ENCODE measurements at places on chromosomes 3 and 15.

DNA sequence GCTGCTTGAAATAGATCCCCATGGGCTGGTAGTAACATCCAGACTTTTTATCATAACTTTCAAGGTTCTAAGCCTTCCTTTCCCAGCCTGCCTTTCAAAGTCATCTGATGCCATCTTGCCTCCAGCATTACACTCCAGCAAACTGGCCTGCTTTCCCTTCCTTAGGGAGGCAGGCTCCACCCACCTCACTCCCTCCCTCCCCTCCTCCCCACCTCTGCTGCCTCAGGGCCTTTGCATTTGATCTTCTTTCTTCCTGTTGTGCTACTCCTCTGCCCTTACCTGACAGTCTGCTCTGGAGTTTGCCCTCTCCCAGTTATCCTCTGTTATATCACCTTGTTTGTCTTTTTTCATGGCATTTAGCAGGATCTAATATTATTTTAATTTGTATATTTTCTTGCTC lies 319.5 kb downstream of the KCNH8 start:
- DNase-seq, result no peak

GRCh38 chr3:65888980-65889706 lies 149.6 kb downstream of the MAGI1 start:
- DNase-seq, result no peak

DNA sequence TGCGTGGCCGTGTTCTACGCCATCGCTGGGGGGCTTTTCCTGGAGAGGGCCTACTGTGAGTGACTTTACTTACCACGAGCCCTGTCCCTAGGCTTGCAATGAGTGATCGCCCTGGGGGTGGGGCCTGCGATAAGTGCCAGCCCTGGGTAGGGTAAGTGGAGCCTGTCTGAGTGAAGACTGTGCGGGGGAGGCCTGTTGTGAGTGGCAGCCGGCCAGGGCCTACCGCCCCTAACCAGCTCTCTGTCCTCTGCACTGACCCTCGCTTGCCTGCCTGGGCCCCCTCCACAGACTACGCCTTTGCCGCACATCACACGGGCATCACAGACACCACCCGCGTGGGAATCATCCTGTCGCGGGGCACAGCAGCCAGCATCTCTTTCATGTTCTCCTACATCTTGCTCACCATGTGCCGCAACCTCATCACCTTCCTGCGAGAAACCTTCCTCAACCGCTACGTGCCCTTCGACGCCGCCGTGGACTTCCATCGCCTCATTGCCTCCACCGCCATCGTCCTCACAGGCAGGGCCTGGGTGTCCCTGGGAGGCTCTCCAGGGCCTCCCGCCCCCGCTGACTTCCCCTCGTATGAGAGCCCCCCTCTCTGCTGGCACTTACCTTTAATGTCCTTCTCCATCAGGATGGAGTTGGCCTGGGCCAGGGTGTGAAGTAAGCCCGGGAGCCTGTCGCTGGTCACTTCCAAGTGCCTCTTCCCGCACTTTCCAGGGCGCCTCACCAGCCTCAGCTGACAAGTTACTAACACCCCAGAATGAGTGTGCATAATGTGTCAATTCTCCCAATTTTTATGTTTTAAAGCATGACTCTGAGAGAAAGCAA lies 22.4 kb downstream of the DUOX1 start:
- DNase-seq, result no peak

DNA sequence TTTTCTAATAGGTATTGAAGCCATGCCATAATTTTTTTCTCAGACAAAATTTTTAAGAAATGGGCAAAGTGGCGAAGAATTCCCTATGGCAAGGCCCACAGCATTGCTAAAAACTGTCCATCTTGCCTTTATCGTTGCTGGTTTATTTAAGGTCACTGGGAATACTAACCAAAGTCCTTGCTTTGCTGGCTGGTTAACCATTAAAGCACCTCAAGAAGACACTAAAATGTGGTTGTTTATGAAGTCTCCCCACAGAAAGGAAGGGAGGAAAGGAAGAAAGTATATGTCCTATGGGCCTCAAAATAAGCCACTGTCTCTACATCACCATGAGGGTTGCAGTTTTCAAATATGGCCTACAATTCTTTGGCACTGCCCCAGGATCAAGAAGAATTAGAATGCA lies 13.2 kb downstream of the SH3BP5 start:
- DNase-seq, result no peak

DNA sequence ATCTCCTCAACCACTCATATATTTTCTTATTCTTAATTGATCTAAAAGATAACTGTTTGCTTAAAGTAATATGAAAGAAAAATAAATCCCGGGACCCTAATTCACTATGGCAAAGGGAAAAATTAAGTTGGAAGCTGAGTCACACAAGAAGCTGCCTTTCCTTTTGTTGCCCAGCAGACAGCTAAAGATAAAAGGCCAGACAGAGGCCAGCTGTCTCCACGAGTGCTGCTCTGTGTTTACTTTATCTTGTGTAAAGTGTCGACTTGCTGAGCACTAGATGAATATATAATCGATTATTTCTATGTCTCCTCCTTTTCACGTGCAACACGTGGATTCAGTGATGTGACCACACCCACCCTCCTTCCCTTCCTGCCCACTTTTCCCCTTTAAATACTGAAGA lies 52.8 kb upstream of the NSMCE3 start:
- no peak for DNase-seq

DNA sequence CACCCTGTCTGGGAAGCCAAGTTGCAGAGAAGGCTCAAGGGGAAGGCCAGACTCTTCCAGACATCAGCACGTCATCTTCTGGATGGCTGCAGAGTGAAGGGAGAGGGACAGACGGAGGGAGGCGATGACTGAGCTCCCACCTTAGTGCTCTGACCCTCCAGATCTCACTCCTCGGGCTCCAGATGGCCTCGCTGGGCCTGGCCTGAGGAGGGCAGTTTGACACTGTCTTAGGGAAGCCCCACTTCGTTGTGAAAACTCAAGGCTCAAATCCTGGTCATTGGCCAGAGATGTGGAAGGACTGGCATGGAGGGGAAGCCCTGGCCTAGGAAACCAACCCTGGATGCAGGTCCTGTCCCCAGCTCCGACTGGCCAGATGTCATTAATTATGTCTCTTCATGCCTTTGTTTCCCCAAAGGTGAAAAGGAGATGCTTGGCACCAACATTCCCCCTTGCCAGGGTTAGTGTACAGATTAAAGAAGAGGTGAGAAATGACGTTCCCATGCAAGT lies 70.4 kb downstream of the ADCY5 start:
- no peak for DNase-seq

DNA sequence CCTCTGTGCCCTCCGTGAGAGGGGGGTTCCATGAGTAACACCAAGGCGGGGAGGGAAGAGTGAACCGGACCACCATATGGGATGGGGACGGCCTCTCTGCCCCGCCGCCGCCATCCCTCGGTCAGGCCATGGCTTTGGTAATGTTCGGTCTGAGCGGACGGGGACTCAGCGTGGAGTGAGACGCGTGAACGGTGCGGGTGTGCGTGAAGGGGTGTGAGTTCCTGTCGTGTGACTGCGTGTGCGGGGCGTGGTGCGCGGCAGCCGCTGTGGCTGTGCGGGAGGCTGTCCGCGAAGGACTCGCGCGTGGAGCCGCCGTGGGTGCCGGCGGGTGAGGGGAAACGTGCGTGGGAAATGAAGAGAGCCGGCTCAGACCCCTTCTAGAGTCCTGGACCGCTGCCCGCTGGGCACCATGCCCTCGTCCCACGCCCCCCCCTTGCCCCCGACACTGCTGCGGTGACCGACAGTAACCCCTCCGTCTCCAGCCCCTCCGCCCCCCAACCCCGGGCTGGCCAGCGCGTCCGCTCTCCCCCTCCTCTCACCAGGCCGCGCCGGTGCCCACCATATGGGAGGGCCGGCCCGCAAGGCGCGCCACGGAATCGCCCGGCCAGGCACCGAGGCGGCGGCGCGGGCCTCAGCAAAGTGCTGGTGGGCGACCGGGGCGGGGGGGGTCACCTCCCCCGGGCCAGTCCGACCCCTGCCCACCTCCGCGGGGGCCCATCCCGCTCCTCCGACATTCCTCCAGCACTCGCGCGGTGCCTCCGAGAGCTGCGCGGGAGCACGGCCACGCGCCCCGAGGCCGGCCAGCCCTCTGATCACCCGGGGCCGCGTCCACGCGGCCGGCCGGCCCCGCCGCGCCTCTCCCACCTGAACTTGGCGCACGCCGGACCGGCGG lies 589 bp downstream of the KLF15 start:
- DNase-seq, result no peak

- DNase-seq, result no peak
Measured at GRCh38 chr15:68578980-68579935, at the start of gene CORO2B. TSS of gene CORO2B (plus strand) at chr15:68578993. CDS start at chr15:68579263, 270 bp downstream.

- no peak for DNase-seq
Measured at GRCh38 chr3:149077628-149078027, 8.7 kb downstream of the HLTF start.

GRCh38 chr15:63156086-63156710 lies 1.1 kb downstream of the RPS27L start:
- DNase-seq, result peak; percentile 46

- peak; percentile 87 for DNase-seq
Measured at GRCh38 chr3:46100812-46101211, 73.5 kb upstream of the XCR1 start.

- DNase-seq, result no peak
Measured at GRCh38 chr3:27289769-27290413, 79.3 kb downstream of the NEK10 start.

GRCh38 chr15:78679089-78679511 lies 38.1 kb upstream of the CHRNB4 start:
- DNase-seq, result no peak

- peak; percentile 70 for DNase-seq
Measured at GRCh38 chr3:73508330-73508954, 116.3 kb downstream of the PDZRN3 start.

- DNase-seq, result peak; percentile 2
Measured at GRCh38 chr3:65168547-65168946, 480.7 kb upstream of the ADAMTS9 start.

GRCh38 chr15:46450112-46450809 lies 815.4 kb downstream of the SQOR start:
- DNase-seq, result no peak

DNA sequence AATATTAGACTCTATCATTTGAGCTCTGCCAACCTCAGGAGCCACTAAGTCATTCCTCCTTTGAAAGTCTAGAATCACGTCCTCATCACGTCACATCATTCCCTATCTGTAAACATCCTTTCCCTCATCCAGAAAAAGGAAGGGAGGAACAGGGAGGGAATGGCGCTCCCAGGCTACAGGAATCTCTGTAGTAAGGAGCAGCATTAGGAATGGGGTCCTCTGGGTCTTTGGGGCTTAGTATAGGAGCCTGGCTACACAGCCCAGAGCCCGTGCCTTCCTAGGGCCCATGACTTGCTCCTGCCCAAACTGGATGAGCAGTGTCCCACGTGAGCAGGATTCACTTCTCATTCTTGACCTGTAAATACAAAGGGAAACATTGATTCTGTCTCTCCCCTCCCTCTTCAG lies 1.6 kb downstream of the TAGLN3 start:
- no peak for DNase-seq

DNA sequence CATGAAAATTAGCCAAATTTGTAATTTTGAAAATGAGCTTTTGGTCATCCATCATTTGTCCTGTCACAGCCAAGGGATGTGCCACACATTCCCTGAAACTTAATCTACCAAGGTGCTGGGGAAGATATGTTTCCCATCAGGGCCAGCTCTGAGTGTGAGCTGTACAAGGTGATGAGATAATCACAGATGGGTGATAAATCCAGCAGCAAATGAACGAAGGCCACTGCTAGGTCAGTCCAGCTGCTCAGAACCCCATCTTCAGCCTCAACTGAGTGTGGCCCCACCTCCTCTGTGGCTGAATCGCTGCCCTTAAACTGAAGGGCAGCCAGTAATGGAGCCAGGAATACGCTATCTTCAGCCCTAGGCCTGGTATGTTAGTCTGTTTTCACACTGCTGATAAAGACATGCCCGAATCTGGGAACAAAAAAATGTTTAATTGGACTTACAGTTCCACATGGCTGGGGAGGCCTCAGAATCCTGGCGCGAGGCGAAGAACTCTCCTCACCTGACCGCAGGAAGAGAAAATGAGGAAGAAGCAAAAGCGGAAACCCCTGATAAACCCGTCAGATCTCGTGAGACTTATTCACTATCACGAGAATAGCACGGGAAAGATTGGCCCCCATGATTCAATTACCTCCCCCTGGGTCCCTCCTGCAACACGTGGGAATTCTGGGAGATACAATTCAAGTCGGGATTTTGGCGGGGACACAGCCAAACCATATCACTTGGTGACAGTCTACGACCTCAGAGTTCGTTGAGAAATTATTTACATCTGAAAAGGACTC lies 553.0 kb downstream of the NTRK3 start:
- no peak for DNase-seq

GRCh38 chr3:140447136-140447535 lies 230.7 kb upstream of the TRIM42 start:
- no peak for DNase-seq

GRCh38 chr15:59976480-59977271 lies 27.4 kb upstream of the FOXB1 start:
- peak; percentile 95 for DNase-seq

DNA sequence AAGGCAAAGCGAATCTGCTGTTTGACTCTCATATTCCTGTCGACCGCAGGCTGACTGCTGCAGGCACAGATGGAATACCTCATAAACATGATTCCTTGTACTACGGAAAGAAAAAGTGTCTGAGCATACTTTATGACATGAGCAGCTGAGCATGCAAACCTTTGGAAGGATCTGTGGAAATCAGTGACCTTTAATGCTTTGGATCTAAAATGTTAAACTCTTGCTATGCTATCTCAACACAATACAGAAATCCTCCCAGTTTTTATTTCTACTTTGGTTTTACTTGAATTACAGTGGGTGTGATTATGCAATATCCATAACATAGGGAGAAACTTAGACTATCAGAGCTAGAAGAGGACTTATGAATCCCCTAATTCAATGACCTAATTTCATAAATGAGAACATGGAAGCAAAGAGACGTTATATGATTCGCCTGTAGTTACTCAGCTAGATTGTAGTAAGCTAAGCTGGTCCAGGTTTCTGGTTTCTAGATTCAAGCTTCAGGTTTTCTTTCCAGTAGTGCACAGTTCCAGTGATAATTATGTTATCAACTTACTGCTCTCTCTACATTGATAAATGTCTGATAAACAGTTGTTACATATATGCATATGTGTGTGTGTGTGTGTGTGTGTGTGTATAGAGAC lies 127.6 kb upstream of the GBE1 start:
- no peak for DNase-seq

DNA sequence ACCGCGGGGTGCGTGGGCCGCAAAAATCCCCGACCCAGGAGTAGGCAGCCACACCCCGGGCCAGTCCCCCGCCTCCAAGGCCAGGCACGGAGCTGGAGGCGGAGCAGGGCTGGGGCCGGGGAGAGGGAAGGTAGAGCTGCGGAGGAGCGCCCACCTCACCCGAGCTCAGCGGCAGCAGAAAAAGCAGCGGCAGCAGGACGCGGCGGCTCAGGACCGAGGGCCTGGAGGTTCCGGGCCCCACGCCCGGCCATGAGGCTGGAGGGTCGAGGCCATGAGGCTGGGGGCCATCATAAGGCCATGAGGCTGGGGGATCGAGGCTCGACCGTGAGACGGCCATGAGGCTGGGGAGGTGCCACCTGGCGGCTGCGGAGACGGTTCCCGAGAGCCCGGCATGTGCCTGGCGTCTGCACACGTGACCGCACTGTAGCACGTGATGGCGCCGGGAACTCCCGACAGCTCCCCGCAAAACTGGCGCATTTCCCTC lies 32.9 kb upstream of the PRSS50 start:
- DNase-seq, result no peak

All from Kasumi-1 (cell line).